ENCODE measurements at places on chromosomes 2 and 18.

- DNase-seq = no peak
These were observed 119.2 kb downstream of the MAPK4 start for GRCh38 chr18:50679056-50679455.

DNA sequence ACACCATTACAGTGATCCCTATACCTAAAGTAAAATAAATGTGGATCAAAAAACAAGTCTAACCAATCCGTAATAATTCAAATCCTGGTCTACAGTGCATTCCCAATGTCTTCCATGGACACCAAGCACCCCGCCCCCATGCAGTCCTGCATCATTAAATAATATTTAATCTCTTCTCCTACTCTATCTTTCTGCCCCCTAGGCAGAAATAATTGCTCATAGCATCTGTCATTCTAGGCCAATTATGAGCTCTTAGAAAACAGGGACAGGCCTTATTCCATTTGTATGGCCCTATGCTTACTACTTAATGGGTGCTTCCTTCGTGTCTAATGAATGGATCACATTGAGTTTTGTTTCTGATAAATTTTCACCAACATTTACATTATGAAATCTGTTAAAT is 66.4 kb downstream of the PAX3 start:
- no peak for DNase-seq

- DNase-seq = peak; percentile 70
These were observed 14.9 kb upstream of the ITM2C start for GRCh38 chr2:230849633-230850357.

DNA sequence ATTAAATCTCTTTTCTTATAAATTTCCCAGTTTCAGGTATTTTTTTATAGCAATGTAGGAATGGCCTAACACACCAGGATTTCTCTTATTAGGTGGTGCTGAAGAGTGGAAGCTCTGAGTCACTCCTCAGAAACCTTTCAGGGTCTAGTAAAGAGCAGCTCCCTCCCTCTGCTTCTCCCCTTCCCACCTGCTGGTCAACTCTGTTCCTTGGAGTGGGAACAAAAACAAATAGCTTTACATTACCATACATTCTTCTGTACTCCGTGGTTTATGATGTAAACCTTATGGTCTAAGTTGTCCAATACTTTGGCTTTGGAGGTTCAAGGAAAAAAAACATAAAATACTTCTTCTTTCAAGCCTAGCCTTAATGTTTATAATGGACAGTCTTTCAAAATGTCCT is 2.7 kb upstream of the IL1R1 start:
- no peak for DNase-seq

DNA sequence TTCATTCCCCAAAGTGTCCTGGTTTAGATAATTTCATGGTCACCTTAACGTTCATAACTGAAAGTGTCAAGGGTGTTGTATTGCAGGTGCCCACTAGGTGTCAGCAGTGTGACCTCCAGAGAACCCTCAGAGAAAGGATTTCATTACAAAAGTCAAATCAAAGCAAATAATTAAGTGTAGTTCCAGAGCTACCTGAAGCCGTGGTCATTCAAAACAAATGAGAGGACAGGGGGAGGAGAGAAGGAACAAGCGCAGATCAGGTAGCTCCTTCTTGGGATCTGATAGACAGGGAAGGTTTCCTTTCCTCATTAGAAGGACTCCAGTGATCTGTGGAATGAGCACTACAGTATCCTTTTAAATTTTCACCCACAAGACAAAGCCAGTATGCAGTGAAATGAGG is at the start of gene SLC9A4:
SLC9A4 (plus strand) TSS at position 207 of the 400 bp plus-strand sequence. CDS start 534 bp downstream, outside the sequence.
- DNase-seq = peak; percentile 51

DNA sequence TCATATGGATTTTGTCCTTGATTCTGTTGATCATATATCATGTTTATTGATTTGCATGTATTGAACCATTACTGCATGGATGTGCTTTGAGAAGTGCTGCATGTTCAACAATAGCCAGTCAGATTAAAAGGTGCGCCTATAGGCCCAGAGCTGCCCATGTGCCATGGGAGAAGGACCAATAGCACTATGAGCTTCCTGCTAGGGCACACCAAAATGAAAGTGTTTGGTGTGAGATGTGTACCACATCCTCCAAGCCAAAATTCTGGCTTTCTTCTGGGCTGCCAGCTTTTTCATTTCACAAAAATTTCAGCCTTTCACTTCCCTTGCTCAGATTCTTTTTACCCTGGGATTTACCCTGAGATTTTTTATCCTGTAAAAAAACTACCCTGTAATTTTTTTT is 34.8 kb upstream of the MMADHC start:
- DNase-seq = no peak

DNA sequence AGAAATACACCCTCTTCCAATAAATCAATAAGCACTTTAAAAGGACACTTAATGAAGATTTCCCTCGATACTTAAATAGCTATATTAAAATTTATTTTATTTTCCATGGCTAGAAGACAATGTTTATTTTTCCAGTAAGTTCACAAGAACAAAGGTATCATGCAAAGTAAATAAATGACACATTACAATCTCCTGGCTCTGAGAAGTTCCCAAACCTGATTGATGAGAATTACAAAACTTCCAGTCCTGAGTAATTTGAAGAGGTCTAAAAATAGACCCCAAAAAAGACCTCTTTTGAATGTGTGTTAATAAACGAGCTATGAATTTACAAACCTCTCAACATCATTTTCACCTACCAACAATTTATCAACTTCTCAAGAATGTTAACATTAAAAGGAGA is 1.5 kb upstream of the PEX13 start:
- DNase-seq = no peak

GRCh38 chr18:26322890-26323653 is 96.8 kb downstream of the TAF4B start:
- DNase-seq = no peak

DNA sequence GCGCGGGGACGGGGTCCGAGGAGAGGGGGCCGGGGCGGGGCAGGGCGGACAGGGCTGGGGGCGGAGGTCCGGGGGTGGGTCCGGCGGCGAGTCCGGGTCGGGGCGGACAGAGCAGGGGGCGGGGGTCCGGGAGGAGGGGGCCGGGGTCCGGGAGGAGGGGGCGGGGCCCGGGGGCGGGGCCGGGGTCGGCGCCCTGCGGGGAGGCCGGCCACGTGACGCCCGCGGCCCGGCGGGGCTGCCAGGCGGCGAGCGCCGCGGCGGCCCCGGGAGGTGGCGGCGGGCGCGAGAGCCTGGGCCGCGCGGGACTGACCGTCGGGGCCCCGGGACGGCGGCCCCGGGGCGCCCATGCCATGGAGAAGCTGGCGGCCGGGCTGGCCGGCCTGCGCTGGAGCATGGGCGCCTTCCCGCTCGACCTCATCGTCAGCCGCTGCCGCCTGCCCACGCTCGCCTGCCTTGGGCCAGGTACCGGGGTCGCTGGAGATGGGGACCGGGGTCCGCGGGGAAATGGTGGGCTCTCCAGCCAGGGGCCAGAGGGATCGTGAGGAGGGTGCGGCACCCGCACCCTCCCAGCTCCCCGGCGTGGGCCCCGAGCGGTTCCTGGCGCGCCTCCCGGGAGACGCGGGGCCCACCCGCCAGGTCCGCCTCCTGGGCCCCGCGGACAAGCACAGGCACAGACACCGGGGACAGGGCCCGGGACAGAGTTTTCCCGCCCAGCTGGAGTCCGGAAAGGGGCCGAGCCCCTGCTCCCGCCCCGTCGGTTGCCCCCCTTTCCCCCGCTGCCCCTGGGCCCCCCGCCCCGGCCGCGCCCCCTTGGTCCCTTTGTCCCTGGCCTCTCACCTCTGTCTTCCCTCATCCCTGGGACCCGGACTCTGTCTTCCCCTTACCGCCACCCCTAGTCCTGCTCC is at the start of gene GAREM2:
GAREM2 (plus strand) TSS at position 218 of the 905 bp plus-strand sequence; CDS start at position 351, 133 bp downstream.
- no peak for DNase-seq

- no peak for DNase-seq
These were observed 47.7 kb downstream of the MREG start for GRCh38 chr2:215965532-215966165.

- DNase-seq = no peak
These were observed 44.1 kb downstream of the KIF1A start for GRCh38 chr2:240775905-240776304.

DNA sequence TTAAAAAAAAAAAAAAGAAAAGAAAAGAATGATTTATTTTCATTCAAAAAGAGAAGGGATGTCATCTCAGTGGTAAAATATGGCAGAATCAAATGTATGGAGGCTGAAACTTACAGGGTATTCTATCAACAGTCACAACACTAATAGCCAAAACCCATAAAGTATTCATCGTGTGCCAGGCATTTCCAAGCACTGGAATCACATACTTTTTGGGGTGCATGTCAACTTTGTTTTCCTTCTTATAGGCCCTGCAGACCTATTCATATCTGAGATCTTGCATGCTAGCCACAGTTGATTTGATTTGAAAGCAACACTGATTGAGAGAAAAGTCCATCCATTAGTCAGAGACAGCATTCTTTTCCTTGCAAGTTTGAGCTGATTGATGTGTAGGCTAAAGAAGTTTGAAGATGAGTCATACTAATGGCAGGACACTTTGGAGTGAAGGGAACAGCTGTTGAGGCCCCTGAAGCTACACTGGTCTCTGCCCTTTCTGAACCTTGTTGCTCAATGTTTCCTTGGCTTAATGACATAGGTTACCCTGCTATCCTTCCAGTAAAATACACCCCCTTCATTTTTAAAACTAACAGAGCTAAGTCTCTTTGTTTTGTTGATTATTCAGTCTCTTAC is 22.0 kb downstream of the KATNAL2 start:
- DNase-seq = no peak

GRCh38 chr2:224657349-224657748 is 58.8 kb downstream of the CCDC195 start:
- no peak for DNase-seq

DNA sequence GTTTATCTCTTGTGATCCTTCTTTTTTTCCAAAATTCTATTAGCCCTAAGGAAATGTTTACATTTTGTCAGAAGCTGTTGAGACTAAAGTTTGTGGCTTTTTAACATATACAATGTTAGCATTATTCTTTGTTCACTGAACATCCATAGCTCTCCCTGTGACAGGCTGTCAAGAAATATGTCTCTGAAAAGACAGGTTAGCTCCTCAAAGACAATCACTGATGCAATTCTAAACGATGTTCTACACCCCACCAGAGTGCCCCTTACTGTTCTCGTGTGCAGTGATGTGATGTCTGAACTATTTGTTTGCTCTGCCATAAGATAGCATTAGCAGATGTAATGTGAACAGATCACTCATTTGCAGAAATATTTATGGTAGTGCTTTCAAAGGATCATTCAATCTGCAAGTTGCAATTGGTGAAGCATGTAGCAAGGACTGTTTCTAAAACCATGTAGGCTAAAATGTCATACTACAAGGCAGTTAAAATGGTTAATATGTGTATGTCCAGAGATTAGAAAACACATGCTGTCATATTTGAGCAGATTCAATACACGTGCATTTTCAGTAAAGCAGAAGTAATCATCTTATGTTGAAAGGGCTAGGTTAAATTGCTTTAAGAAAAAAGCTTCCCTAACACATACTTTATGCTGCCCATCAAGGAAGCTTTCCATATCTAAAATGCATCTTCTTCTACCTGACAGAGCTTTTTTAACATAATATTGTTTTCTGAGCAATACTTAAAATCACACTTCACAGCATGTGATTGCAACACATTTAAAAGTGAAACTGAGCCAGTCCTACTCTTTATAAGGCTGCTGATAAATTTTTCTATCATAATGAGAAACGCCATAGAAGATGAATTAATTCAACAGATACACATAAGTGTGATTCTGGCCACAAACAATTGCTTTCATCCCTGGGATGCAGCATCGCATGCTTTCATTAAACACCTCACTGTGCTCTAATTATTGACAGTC is 285.7 kb upstream of the UBE2E3 start:
- DNase-seq = no peak

- DNase-seq = no peak
These were observed 27.6 kb upstream of the RMDN2 start for GRCh38 chr2:37897511-37897910.

GRCh38 chr2:23244617-23245016 is 140.4 kb upstream of the KLHL29 start:
- DNase-seq = no peak

- DNase-seq = no peak
These were observed 40.8 kb downstream of the MTERF4 start for GRCh38 chr2:241061275-241061674.

DNA sequence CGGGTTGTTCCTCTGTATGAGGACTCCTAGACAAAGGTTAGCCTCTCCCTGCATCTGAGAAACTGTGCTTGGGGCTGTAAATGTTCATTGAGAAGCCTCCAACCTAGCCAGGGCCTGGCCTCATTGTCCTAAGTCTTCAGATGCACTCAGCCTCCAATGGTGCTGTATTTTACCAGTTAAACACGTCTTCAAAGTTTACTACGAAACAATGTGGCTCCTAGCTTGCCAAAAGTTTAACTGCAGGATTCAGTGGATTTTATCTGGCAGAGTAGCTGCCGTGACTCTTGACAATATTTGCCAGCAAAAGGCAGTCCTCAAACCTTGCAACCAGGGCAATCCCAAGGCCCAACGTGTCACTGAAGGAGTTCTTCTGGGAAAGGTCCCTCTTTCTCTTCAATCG is 1.1 kb downstream of the PID1 start:
- DNase-seq = no peak

GRCh38 chr2:112972423-112973086 is 5.3 kb upstream of the IL36G start:
- no peak for DNase-seq

- DNase-seq = no peak
These were observed 166.1 kb downstream of the CBLN2 start for GRCh38 chr18:72378016-72378415.

DNA sequence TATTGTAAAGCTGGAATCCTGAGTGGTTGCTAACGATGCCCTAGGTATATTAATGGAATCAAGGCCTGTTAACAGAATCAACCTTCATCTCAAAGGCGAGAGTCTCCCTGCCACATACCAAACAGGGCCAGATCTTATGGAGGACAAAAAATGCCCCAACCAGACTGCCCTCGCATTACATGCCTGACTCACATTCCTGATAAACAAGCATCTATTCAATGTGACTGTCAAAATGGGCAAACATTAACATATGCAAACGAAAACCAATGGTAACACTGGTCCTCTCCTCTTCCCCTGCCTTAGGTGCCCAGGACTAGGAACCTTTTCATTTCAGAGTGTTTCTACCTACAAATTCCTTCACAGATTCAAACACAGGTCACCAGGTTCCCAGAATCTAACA is 83.4 kb downstream of the COL6A3 start:
- DNase-seq = no peak

DNA sequence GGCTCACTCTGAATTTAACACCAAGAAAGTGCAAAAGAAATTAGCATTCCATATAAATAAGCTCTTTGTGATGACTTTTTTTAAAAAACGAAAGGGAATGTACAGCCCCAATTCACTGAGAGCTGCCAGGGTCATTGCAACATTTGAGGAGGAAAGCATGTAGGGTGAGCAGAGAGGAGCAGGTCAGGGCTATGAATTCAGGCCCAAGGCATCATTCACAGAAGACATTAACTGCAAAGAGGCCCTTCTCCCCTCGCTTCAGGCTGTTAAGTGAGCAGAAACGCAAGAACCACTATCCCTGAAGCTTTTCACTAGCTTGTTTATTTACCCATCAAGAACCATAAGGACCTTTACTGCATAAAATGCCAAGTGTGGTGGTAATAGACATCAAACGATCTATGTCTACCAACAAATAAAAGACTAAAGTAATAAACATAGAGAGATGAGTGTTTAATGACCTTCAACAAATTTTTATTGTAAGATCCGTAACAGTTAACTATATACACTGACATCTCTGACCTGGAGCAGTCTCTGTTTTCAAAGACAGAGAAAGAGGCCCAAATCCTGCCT is 333.1 kb upstream of the HNRNPA3 start:
- DNase-seq = no peak

GRCh38 chr2:25473131-25473530 is 131.4 kb upstream of the DNMT3A start:
- DNase-seq = no peak

GRCh38 chr2:241984658-241985057 is 115.1 kb downstream of the RTP5 start:
- DNase-seq = no peak

GRCh38 chr2:63861220-63861822 is 19.6 kb downstream of the UGP2 start:
- DNase-seq = peak; percentile 56

Data from activated T-cell treated with anti-CD3 and anti-CD28 coated beads, Interleukin-2, amount 50 U/mL, for 4 hours (primary cell).